ENCODE measurements at places on chromosomes 1 and 21.

DNA sequence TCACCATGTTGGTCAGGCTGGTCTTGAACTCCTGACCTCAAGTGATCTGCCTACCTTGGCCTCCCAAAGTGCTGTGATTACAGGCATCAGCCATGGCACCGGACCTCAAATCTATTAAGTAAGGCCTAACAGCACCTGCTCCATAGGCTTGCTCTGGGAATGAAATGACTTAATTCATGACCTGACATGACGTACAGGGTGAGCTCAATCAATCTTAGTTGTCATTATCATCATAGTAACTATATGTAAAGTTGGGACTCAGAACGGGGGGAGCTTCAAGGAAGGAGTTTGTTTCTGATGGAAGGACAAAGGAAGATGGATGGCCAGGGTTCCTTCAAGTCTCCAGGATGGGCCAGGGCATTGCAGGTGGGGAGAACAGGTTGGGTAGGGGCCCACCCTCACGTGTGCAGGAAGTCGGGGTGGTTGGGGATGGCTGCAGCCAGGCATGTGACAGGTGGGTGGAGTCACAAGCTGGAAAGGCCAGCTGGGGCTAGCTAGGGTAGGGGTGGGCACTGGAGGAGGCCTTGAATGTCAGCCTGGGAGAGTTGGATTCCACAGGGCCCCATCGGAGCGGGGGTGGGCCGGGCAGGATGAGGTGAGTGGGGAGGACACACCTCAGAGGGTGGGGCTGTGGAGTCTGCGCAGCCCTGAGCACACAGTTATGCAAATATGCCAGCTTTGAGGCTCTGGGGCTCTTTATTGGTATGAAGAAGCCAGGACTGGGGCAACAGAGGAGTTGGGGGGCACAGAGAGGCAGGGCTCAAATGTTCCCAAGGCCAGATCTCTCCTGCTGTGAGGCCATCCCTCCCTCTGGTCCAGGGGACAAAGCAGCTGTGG lies 9.6 kb downstream of the TRIM62 start:
- DNase-seq, result no peak

- no peak for DNase-seq
Measured at GRCh38 chr1:94757931-94758330, 62.2 kb upstream of the SLC44A3 start.

DNA sequence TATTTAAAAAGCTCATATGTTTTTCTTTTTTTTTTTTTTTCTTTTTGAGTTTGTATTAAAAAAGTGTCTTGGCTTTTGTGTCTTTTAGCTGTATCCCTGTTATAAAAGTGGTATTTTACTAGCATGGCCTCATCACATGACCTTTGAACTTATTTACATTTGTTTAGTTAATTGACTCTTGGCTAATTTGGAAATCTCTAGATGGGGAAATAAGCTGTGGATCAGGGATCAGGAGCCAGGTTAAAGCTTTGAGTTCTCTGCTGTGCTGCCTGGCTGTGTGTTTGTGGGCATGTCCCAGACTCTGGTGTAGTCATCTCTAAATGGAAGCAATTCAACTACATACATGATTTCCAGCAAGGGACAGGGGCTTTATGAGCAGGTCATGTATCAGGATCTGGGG lies 56.5 kb downstream of the HHAT start:
- no peak for DNase-seq

DNA sequence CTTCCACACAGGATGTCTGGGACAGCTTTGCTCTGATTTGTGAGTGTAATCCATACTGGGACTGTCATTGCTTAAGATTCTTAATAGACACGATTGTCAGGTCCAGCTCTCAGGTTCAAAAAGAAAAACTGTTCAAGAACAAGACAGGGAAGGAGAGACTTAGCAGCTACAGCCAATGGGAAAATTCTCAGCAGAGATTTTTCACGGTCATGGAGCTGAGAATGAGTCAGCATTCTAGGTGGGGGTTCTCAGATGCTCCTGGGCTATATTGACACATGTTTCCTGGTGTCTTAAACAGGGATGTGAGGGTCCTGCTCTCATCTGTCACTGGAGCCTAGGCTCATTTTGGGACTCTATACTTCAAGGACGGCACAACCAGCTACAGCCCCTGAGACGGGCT lies 318.3 kb downstream of the RRAGC start:
- no peak for DNase-seq

- no peak for DNase-seq
Measured at GRCh38 chr1:8419172-8419571, 101.3 kb downstream of the SLC45A1 start.

- DNase-seq, result no peak
Measured at GRCh38 chr21:33299181-33299752, 25.5 kb upstream of the IFNAR1 start.

- no peak for DNase-seq
Measured at GRCh38 chr1:55717111-55717510, 501.9 kb upstream of the USP24 start.

DNA sequence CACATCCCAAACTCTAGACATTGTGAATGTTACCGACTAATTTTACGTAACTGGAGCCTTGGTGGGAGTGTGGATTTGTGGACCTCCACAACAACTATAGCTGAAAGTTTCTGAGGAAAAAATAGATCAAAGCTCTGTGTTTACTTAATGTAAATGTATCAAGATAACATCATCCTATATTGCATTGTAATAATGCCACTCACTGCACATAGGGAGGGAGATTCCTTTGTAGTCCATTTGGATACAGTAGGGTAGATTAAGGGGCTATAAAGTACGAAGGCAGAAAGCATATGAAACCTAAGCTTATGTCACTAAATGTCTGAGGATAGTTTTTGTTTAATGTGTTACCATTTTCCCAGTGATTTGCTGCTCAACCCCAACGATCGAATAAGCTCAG lies 273.4 kb downstream of the TM2D1 start:
- no peak for DNase-seq

DNA sequence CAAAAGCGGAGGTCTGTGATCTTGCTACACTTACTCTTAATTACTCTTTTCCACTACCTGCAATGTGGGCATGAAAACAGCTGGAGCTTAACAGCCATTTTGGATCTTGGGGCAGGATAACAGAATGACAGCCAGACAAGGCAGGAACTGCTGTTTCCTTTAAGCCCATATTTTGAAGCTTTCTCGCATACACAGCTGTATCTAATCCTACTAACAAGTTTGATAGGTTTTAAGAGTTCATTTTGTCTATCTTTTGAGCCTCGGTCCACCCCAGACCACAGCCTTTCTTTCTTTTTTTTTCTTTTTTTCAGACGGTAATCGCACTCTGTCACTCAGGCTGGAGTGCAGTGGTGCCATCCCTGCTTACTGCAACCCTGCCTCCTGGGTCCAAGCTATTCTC lies 42.4 kb upstream of the CRB1 start:
- DNase-seq, result no peak

- no peak for DNase-seq
Measured at GRCh38 chr1:12168451-12169160, 1.8 kb downstream of the TNFRSF1B start.

- no peak for DNase-seq
Measured at GRCh38 chr1:153359241-153359640, 1.6 kb downstream of the S100A9 start.

GRCh38 chr1:205073511-205073910 lies 10.7 kb downstream of the TMEM81 start:
- no peak for DNase-seq

- DNase-seq, result no peak
Measured at GRCh38 chr1:25677193-25677773, 60.7 kb downstream of the MAN1C1 start.

- DNase-seq, result no peak
Measured at GRCh38 chr1:207755846-207756693, 4.2 kb downstream of the CD46 start.

DNA sequence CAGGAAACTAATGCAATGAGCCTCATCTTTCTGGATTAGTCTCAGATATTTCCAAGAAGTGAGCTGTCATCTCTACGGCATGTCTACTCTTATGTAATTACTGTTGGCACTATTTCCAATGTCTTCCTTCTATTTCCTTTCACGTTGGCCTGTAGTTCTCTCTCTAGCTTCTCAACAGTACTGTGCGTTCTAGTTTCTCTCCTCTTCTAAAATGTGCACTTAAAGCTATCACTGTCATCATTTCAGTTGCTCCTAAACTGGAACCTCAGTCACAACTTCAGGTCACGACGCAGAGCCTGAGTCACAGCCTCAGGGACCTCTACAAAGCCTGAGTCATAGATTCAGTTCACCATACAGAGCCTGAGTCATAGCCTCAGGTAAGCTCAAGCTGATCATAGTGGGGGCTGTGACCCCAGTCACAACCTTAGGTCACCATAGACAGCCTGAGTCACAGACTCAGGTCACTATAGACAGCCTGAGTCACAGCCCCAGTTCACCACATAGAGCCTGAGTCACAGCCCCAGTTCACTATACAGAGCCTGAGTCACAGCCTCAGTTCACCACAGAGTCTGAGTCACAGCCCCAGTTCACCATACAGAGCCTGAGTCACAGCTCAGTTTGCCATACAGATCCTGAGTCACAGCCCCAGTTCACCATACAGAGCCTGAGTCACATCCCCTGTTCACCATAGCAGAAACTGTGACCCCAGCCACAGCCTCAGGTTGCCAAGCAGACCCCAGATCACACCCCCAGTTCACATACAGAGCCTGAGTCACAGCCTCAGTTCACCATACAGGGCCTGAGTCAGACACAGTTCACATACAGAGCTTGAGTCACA lies 13.0 kb downstream of the WNT9A start:
- DNase-seq, result no peak

DNA sequence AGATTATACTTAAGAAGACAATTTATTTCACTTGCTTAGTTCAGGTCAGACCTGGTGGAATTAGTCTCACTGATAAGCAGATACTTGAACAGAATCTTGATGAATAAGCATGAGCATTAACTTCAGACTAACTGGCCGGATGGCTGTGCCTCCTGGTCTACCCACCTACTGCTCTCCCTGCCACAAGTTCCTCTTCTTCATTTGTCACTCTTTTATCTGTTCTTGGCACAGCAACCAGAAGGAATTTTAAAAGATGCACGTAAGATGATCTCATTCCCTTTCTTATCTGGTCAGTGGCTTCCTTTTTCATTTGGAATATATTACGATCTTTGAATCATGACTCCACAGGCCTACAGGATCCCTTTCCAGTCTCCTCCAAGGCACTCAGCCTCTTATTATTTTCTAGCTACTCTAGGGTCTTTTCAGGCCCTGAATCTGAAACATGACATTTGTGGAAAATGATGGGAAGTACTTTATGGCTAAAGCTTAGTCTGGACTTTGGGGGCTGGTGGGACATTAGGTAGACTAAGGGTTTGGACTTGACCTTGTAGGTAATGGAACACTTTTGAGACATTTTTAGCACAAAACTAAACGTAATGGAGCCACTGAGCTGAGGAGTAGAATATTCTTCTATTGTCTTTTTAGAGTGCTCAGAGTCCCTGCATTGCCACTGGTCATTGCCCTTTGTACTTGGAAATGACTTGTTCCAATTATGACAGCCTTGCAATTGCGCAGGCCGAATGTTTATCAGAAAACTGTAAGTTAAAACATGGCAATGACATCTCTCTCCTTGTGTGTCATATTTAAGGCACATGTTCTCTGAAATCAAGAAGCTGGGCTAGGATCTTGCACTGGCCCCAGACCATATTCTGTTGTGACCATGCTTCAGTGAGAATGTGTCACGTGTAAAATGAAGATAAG lies 16.0 kb downstream of the ST6GALNAC3 start:
- DNase-seq, result no peak

GRCh38 chr1:10873189-10873588 lies 76.7 kb upstream of the CASZ1 start:
- DNase-seq, result no peak

GRCh38 chr1:27106561-27107323 lies 48.2 kb downstream of the SLC9A1 start:
- DNase-seq, result no peak

DNA sequence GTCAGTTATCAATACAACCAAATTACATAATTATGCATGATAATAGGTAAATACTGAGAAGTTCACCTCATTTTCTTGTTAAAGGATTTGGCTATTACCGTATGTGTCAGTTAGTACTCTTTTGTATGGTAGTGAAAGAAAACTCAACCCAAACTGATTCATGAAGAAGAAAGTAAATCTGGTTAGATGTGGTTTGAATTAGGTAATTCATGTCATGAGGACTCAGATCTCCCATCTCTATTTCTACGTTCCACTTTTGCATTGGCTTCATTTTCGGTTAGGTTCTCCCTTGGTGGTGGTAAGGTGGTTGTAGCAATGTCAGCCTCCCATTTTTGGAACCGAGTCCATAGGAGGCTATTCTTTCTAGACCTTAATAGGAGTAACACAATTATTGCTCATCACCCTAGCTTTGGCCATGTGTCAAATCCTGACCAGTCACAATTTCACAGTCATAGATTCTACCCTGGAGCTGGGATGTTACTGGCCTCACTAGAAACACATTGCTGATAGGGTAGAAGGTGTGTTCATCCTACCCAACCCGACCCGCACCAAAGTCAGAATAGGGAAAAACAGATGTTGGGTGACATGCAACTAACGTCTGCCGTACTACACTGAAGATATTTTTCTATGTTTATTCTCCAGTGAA lies 97.6 kb downstream of the OSBPL9 start:
- no peak for DNase-seq

DNA sequence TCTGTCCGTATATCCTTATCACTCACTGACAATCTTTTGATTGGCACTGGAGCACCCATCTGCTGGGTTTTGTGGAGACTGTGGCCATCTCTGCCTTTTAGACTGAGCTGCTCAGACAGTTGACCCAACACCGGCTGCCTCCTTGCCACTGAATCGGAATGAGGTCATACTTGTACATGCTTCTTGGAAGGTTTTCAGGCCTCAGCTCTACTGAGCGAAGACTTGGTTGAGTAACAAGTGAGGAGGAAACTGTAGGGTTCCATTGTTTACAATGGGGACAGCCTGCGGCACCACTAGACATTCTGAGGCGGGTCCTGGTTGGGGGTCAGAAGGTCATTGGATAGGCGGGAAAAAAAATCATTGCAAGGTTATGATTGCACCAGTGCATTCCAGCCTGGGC lies 320.3 kb downstream of the KIF26B start:
- DNase-seq, result no peak

DNA sequence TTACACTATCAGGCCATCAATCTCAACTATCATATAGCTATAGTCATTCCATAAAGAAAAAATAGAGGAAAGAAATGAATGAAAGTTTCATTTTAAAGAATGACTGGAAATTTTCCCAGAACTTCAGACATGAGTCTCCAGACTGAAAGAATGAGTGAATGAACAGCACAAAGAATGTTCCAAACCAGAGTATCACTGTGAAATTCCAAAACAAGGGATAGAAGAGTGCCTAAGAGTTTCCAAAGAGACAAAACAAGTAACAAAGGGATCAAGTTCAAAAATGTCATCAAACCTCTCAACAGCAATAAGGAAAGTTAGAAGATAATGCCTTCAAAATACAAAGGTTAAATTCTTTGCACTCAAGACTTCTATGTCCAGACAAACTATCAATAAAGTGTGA lies 114.9 kb downstream of the DENND1B start:
- DNase-seq, result no peak

All from anterior cingulate cortex (tissue), 58 donors.